ENCODE measurements at places on chromosomes 4 and X. TPM values are rescaled to one million over a fixed set of nuclear protein-coding genes. Genes with fewer than 3 reads are reported as not detected.

JCHAIN gene
- polyA plus RNA-seq, result not detected

SULT1B1 gene
- polyA plus RNA-seq, result 0.94 TPM

PPAT gene
- 13.6 TPM for polyA plus RNA-seq

PLS3 gene
- polyA plus RNA-seq, result 95.0 TPM

STPG2 gene
- not detected for polyA plus RNA-seq

HSFX3 gene
- polyA plus RNA-seq, result 0.92 TPM

ARHGAP10 gene
- 32.5 TPM for polyA plus RNA-seq

DNA sequence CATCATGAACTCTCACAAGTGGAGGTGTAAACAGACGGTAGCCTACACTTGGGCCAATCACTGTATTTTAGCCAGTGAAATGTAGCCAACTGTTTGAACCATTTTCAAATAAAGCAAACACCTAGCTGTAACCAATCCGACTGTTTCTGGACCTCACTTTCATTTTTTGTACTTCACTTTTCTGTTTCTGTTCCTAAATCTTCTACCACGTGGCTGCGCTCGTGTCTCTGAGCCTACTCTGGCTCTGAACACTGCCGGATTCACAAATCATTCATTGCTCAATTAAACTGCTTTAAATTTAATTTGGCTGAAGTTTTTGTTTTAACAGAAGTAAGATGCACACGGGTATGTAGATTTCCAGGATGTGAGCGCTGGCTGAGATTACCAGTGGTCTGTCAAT lies 319.1 kb downstream of the RAPGEF2 start:
- no peak for DNase-seq

DNA sequence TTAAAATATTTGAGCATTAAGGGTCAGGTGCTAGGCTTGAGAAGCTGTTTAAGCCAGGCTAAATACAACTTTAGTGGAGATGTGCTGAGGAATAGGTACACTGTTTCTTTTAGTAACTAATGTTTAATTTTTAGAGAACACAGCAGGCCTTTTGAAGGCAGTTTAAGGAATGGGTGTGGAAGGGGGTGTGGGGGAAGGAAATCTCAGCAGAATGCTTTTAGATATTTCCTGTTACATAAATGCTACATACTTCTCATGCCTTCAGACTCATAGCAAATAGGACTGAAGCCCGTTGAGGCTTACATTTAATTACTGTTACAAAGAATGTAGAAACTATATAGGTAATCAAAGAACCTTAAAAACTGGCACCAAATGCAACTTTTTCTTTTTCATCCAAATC lies 66.3 kb downstream of the WWC2 start:
- no peak for DNase-seq

DNA sequence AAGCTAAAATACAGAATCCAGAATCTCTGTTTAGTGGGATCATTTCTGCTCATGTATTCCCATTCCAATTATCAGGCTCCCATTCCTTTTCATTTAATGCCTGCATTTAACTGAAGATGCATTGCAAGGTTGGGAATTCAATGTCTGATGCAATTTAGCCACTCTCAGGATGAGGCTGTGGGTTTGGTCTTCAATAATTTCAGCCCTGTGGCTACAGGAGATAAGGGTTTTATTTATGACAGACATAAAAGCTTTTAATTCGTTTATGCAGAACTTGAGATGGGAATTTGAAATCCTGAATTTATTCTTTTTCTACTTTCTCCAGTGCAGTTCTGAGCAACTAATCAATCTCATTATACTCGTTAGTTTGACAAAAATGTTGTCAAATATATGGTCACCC lies 1225.9 kb downstream of the PCDH18 start:
- no peak for DNase-seq

GRCh38 chr4:113619526-113619925 lies 142.0 kb downstream of the CAMK2D start:
- no peak for DNase-seq

DNA sequence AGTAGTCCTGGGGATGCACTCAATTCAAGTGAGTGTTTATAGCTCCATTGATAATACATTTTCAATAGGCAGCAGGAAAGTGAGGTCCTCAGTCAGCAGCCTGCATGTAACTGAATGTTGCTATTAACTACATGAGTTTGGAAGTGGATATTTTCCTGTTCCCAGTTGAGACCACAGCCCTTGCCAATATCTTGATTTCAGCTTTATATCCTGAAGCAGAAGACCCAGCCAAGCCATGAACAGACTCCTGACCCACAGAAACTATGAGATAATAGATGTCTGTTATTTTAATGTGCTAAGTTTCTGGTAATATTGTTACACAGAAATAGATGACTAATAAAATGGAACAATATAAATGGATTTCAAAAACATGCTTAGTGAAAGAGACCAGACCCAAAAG lies 63.7 kb downstream of the VSIG4 start:
- DNase-seq, result peak; percentile 33

GRCh38 chrX:24768556-24768955 lies 74.8 kb downstream of the POLA1 start:
- no peak for DNase-seq

DNA sequence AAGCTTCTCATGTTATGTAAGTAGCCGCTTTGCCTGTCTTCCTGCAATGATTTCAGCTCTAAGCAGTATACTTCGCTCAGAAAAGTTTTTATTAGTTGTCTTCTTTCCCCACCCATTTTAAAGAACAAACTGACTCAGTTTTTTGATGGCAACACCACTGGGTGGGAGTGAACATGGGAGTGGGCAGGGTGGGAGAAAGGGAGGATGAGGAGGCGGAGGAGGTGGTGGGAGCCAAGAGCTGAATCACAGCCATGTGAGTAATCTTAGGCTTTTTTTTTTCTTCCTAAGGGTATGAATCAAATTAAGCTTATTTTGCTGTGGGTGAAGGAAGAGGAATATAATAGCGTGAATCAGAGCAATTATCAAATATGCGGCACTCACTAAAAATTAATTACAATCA lies 574.3 kb upstream of the DIPK2B start:
- DNase-seq, result no peak

DNA sequence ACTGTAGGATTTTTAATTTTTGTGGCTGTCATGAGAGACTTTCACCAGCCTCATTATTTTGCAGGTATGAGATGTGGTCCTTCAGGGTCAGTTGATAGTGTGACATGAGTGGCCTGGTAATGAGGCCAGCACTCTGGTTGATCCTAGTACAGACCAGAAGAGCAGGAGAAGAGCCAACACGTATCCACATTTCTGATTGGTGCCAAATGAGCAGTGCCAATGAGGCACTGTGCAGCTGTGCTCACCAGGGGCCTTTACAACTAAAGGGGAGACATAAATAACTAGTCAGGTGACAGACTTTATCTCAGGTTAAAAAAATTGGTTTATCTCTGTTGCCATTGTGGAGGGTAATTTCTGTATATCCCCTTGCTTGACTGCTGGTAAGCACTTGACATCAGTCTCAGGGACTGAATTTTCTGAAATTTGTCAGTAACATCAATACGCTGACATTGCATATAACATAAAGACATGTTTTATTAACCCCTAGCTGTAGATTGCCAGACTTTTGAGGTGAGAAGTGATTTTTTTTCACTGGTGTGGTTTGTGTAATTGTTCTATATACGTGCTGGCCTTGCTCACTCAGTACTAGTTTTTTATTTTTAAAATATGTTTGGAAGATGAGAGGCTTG lies 101.2 kb downstream of the AFF1 start:
- DNase-seq, result no peak

- peak; percentile 25 for DNase-seq
Measured at GRCh38 chr4:142091085-142091513, 454.7 kb downstream of the IL15 start.

- no peak for DNase-seq
Measured at GRCh38 chr4:38788317-38788716, 5.5 kb upstream of the TLR10 start.

DNA sequence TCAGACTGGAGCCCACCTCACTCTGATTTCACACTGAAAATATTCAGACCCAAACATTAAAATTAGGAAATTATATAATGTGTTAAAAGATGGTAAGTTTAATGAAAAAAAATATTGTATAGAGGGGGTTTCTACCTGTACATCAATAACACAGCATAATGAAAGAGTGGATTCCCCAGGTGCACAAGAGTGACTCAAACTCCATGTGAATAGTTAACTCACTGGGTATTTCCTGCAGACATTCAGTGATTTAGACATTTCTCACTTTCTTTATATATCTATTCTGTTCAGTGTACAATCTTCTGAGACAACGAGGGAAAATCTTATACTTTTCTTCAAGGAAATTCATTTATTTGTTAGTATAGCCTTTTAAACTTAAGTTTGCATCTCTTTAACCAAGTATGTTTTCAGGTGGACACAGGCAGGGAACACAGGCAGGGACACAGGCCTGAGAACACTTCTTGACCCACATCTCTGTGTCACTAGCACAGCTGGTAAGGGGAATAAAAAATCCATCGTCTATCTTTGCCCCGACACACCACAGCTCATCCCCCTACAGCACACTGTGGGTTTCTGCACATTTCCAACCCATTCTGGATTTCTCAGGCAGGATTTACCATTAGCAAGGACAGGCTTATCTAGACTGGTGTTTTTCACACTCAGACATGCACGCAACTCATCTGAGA lies 525.5 kb upstream of the BOD1L1 start:
- no peak for DNase-seq

DNA sequence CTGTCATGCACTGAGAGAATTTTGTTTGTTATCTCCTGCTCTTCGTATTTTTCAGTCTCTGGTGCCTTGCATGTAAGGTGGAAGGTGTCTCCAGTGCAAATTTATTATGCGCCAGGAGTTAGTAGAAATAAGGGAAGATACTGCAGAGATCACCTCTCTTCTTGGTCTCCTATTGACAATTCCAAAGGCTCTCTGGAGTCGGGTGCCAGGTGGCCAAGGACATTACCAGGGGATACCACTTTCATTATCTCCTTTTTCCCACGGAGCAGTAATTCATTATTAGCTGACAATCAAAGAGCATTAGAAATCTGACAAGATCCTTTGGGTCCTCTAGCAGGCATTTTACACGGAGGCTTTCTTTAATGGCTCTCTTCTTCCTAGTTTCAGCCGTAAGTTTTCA lies 26.0 kb downstream of the ADD1 start:
- DNase-seq, result no peak

DNA sequence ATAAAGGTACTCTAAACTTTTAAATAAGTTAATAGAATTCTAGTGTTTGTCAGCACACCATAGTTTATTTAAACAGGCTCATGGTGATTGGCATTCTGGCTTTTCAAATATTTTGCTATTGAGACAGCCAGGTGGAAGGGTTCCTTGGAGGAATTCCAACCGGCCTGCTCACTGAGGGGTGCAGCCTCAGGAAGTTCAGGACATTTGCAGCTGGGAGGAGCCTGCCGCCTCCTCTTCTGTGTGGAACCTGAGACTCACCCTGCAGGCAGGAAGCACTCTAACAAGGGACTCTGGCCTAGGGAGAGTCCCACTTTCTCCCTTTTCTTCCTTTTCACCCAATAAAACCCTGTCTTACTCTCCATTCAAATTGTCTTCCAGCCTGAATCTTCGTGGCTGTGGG lies 1328.0 kb downstream of the FSTL5 start:
- no peak for DNase-seq

GRCh38 chr4:16579866-16580265 lies 318.6 kb downstream of the LDB2 start:
- DNase-seq, result no peak

GRCh38 chr4:40134206-40134917 lies 62.5 kb upstream of the RHOH start:
- DNase-seq, result no peak

DNA sequence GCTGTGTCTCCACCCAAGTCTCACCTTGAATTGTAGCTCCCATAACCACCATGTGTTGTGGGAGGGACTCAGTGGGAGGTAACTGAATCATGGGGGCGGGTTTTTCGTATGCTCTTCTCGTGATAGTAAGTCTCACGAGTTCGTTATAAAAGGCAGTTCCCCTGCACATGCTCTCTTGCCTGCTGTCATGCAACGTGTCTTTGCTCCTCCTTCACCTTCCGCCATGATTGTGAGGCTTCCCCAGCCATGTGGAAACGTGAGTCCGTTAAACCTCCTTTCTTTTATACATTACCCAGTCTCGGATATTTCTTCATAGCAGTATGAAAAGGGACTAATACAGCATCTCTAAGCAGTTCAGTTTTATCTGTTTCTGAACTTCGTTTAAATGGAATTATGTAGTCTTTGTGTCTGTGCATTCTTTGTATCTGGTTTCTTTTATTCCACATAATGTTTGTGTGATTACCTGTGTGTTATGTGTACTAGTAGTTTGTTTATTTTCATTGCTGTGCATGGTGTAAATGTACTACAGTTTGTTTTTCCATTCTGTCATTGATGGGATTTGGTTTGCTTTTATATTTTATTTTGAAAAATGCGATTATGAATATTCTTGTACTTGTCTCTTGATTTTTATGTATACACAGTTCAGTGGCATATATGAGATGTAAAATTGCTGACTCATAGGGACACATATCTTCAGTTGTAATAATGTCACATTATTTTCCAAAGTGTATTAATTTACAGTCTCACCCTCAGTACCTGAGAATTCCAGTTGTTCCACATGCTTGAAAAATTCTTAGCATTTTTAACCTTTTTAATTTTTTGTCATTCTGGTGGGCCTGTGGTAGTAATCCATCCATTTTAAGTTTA lies 304.9 kb downstream of the GBA3 start:
- DNase-seq, result no peak

DNA sequence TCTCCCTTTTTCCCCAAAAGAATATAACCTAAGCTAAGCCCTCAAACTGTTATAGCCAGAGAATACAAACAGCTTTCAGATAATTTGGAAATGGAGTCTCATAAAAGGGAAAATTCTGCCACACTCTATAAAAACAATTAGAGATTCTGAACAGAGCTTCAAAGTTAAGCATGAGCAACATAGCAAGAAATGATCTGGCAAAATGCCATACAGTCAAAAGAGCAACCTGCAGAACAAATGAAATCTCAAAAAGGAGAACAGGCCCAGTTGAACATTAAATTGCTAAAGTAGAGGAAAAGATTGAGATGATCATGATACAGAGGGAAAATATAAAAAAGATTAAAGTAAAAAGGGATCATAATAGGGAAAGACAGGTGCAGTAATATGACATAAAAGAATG lies 250.5 kb downstream of the TLL1 start:
- no peak for DNase-seq

DNA sequence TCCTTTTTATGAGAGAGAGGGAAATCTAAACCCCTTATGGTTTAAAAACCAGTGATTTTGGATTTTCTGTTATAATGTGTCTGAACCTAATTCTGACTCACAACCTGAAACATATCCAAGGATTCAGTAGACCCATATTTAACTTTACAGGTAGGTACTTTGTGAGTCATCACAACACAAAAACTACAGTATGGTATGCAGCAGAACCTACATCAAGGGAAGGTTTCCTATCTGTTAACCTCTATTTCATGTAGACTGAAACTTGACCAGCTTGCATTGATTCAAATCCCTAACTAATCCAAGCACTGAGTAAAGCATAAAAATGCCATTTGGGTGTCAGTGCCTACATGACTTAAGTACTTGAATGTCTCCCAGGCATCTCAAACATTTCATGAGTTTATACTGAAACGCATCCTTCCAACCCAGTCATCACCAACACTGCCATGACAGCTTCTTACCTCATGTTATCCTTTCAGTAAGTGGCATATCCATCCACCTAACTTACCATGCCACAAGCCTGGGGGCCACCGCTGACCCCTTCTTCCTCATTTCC lies 4.3 kb upstream of the ARHGAP10 start:
- DNase-seq, result no peak
